ENCODE measurements at places on chromosomes 1 and 21.

- no peak for DNase-seq
These were observed 18.9 kb downstream of the ATP5PO start for GRCh38 chr21:33896691-33897090.

- DNase-seq, result no peak
These were observed 83.8 kb downstream of the GABPA start for GRCh38 chr21:25818551-25818950.

DNA sequence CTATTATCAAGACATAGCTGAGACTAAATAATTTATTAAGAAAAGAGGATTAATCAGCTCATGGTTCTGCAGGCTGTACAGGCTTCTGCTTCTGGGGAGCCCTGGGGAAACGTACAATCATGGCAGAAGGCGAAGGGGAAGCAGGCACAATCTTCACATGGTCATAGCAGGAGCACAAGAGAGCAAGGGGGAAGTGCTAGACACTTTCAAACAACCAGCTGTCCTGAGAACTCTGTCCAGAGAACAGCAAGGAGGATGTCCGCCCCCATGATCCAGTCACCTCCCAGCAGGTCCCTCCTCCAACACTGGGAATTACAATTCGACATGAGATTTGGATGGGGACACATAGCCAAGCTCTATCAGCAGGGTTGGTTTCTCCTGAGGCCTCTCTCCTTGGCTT lies 10.3 kb upstream of the SLC45A1 start:
- no peak for DNase-seq

DNA sequence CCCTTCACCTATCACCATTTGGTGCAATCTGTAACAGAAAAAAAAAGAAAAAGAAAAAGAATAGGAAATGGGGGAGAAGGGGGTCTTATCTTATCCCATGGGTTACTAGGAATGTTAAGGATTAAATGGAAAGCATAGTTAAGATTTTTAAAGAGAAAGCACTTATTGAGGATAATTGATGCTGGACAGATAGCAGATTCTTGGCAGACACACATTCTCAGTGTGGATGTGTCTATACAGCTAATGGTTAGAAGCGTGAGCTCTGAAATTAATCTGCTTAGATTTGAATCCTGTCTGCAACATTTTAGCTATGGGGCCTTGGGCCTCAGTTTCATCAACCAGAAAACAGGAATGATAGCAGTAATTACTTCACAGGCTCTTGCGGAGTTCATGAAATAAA lies 67.1 kb downstream of the SSBP3 start:
- no peak for DNase-seq

DNA sequence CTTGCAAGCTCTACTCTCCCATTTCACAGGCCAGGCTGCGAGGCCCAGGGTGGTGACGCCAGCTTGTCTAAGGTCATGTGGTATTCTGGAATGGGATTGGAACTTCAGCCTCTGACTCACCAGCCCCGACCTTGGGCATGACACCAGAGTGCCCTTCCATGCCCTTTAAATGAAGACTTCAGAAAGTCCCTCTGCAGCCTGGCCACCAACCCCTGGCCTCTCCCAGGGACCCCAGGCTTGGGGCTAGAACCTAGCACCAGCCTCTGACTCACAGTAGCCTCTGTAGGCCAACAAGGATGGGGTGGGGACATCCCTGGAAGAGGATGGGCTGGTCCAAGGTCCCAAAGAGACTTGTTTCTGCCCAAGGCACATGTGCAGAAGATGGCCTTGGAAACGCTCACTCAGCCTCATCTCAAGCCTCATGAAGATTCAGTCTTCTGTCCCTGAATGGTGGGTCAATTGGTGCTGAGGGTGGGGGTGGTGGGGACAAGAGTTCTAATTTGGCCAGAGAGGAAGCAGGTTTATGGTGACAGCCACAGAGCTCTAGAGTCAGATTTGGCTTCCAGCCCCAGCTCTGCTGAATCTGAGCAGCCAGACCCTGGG lies 36.1 kb upstream of the RUNX3 start:
- no peak for DNase-seq

- DNase-seq, result no peak
These were observed 10.2 kb downstream of the TAS1R2 start for GRCh38 chr1:18849261-18849711.

- no peak for DNase-seq
These were observed 59.7 kb downstream of the CLIC6 start for GRCh38 chr21:34728479-34728878.

GRCh38 chr1:221696718-221697461 lies 45.0 kb downstream of the DUSP10 start:
- DNase-seq, result no peak

- DNase-seq, result no peak
These were observed 290.2 kb downstream of the KIF26B start for GRCh38 chr1:245444945-245445344.

GRCh38 chr1:158248118-158248517 lies 6.1 kb upstream of the CD1A start:
- DNase-seq, result no peak

- no peak for DNase-seq
These were observed 15.9 kb upstream of the IFI6 start for GRCh38 chr1:27687906-27688305.

- no peak for DNase-seq
These were observed 119.5 kb downstream of the EPHB2 start for GRCh38 chr1:22830041-22830566.

DNA sequence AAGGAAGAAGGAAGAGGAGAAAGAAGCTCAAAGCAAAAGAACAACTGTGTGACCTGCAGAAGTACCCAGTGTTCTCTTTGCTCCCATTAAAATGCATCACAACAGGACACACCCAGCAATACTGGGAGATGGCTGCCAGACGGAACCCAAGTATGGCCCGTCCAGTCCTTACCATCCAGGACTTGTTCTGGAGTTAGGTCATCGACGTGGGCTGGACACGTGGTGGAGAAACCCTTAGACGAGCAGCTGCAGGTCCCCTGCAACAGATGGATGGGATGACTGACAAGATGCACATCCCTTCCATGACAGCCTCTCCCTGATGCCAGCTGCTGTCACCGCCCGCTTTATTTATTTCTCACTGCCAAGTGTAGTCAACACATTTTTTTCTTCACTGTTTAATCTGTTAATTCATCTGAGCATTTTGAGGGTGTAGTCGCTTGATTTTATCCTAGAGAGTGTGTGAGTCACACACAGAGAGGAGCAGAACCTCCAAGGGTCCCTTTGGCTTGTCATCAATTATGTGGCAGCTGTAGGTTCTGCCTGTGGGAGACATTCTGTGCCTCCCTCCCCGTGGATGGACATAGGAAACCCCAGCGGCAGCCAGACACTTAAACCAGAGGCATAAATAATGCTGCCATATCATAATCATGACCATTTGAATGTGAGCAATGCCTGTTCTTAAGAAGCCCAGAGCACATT lies 80.9 kb downstream of the ABCA4 start:
- DNase-seq, result peak; percentile 68

GRCh38 chr1:26158908-26159742 lies at the start of gene FAM110D:
FAM110D (plus strand) TSS chr1:26159079; CDS start chr1:26161292, 2,213 bp downstream.
- no peak for DNase-seq

- no peak for DNase-seq
These were observed 68.9 kb upstream of the ACTRT2 start for GRCh38 chr1:2952371-2952770.

- no peak for DNase-seq
These were observed 18.8 kb upstream of the SELP start for GRCh38 chr1:169648709-169649108.

DNA sequence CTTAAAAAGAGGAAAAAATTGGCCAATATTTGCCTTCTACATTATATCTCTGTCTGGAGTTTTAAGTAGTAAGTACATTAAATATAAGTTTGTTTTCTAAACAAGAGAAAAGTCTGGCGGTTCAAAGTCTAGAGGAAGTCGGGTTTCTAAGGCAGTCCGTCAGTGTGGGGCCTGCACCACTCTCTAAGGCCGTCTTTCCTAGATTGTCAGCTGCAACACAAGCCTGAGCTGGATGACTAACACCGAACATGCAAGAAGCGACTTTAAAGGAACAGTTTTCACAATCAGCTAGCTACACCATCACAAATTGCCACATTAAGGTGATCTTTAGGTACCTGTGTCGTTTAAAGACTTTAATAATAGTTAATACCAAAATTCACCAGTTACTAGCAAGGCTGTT lies 19.6 kb downstream of the CCSAP start:
- no peak for DNase-seq

DNA sequence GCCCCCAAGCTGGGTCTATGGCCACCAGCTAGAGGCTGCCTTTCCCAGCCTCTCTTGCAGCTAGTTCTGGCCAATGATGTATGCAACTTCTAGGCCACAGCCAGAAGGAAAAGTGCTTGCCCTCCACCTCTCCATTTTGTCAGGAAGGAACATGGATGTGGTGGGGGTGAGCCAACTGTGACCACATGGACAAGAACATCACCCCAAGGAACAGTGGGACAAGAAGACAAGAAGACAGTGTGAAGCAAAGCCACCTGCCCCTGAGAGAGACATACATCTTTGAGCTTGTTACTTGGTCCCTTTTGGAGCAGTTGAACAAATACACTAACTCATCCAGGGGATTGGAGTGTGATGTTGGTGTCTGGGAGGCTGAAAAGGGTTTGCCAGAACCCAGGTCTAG lies 105.8 kb upstream of the EDN2 start:
- DNase-seq, result no peak

DNA sequence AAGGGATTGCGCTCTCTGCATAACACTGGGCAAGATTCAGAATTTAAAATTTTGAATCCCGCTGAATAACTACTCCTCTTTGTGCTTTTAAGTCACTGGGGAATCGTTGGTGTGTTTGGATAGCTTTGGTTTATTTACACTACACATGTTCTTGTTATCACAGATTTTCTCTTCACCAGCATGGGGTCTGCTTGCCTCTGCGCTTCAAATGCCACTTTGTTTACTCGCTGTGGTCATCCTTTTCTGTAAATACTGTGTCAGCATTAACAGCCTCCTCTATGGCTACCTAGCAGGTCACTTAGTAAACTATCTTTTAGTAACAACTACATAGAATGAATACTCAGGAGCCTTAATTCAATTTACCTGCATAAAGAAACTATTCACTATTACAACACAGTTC lies 14.4 kb upstream of the KCNH1 start:
- no peak for DNase-seq

DNA sequence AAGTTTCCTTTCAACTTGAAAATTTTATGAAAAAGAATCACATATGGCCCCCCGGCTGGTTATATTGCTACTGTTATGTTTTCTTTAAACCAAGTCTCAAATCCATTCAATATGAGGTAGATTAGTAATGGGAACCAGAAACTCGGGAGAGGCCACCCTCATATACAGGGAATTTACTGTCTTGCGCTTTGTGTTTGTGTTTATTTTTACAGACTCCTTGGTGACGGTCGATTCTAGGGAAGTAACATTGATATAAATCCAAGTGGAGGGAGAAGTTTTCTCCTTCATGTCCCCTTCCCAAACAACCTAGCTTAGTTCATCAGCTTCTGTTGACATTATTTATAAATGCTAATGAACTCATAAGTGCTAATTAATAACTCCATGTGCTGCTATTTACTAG lies 163.5 kb upstream of the LMO4 start:
- DNase-seq, result no peak

DNA sequence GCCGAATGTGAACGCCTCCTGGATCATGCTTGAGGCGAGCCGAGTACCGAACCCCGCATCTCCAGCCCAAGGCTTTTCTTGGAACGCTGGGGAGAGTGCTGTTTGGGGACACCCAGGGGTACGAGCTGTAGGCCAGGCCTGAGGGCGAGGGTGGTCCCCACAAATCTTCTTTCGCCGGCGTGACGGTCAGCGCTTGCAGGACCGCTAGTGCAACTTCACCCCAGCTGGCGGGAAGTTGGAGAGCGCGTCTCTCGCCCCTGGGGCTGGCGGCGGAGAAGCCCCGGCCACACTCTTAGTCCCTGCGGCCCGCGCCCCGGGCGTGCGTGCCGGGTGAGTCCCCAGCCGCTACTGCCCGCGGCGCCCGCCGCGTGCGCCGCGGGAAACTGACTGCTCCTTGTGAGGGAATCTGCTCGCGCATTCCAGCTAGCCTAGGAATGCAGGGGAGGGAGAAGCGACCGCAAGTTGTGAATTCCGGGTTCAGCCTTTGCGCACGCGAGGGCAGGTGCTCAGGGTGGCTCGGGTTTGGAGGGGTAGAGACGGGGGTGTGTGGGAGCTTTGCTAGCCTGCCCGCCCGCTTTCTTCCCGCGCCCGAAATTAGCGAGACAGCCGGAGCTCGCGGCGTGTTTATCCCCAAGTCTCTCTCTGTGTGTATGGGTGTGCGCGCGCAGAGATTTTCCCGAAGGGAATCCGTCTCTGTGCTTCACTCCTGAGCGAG lies 884 bp downstream of the LHX4 start:
- peak; percentile 31 for DNase-seq

GRCh38 chr21:37368541-37369279 lies 2.1 kb downstream of the DYRK1A start:
- DNase-seq, result no peak

GRCh38 chr1:59015708-59016107 lies 231.9 kb upstream of the JUN start:
- DNase-seq, result no peak

Measured in NCI-H524 (cell line).